Adipose tissue (tissue), 3 donors: ENCODE measurements at places on chromosomes 11 and 22. TPM values are rescaled to one million over a fixed set of nuclear protein-coding genes. Genes with fewer than 3 reads are reported as not detected.

SAA4 gene
- polyA plus RNA-seq, result 0.90 TPM

INPP5J gene
- polyA plus RNA-seq, result 1.3 TPM

PRDM11 gene
- 2.8 TPM for polyA plus RNA-seq

MLC1 gene
- 0.08 TPM for polyA plus RNA-seq

OR51B2 gene
- polyA plus RNA-seq, result not detected

RAG1 gene
- 0.21 TPM for polyA plus RNA-seq

CDC42EP1 gene
- 63.3 TPM for polyA plus RNA-seq

RNF215 gene
- polyA plus RNA-seq, result 11.1 TPM

TUBA8 gene
- polyA plus RNA-seq, result 10.9 TPM

P2RX6 gene
- 0.16 TPM for polyA plus RNA-seq

PARVB gene
- 46.2 TPM for polyA plus RNA-seq

NTM gene
- polyA plus RNA-seq, result 0.22 TPM

GRAP2 gene
- polyA plus RNA-seq, result 1.5 TPM
